ENCODE measurements at places on chromosomes 5 and 9.
A peak's percentile ranks its signal among the peaks of the same experiment; 100 is the strongest.

GRCh38 chr5:80268916-80269315, 13.1 kb upstream of the SERINC5 start:
- no peak for DNase-seq

- no peak for DNase-seq
These were observed 249.3 kb downstream of the DNAH5 start for GRCh38 chr5:13695076-13695712.

DNA sequence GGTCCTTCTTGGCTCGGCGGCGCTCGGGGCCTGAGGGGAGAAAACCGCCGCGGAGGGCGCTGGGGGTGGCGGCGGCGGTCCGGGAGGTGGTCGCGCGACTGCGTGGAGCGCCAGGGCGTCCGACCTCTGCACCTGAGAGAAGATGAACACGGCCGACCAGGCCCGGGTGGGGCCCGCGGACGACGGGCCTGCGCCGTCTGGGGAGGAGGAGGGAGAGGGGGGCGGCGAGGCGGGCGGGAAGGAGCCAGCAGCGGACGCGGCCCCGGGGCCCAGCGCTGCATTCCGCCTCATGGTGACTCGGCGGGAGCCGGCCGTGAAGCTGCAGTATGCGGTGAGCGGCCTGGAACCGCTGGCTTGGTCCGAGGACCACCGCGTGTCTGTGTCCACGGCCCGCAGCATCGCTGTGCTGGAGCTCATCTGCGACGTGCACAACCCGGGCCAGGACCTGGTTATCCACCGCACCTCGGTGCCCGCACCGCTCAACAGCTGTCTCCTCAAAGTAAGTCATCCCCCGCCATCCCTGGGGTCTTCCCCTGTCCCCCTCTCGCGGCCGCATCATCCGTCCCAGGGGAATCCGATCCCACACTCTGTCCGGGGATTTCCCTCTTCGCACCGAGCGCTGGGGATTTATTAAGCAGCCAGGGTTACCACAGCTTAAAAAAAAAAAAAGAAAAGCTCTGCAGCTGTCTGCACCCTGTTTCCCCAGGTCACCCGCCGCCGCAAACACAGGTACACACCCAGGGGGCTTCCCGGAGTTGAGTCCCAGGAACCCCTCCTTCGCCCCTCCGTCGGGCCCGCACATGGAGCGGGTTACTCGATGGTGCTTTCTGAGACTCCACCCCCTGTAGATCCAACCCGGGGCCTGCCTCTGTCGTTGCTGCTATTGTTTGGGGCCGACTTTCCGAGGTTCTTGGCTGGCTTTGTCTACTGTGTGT, at the start of gene GTF3C4:
GTF3C4 (plus strand) TSS at position 8 of the 935 bp plus-strand sequence; CDS start at position 143, 135 bp downstream.
- DNase-seq = peak; percentile 75

DNA sequence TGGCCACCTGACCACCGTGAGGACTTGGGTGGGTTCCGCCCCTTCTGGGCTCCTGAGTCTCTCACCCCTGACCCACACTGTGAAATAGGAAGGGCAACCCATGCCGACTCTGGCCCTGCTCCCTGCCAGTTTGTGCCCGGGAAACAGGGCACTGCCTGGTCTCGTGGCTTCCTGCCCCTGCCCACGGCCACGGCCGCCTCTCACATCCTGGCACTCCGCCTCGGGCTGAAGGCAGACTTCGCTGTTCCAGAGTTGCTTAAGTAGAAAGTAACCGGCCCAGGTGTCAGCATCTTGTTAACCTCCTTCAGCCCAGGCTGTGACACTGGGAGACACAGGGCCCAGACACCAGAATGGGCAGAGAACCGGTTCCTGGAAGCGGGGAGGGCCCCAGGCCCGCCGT, 68.7 kb upstream of the RNU6ATAC start:
- no peak for DNase-seq

GRCh38 chr9:16524078-16524477, 346.4 kb downstream of the BNC2 start:
- no peak for DNase-seq

GRCh38 chr5:138884094-138884493, 9.0 kb upstream of the LRRTM2 start:
- DNase-seq = no peak

GRCh38 chr9:134891053-134891452, 10.4 kb downstream of the FCN2 start:
- DNase-seq = no peak

DNA sequence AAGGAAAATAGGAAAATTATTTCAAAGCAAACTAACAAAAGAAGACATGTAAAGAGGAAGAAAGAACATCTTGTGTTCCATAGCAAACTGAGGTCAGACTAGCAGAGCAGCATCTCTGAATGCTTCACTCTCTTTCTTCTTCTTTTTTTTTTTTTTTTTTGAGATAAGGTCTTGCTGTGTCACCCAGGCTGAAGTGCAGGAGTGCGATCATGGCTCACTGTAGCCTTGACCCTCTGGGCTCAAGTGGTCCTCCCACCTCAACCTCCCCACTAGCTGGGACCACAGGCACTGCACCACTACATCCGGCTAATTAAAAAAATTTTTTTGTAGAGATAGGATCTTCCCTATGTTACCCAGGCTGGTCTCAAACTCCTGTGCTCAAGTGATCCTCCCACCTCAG, 36.6 kb downstream of the MELK start:
- DNase-seq = no peak

- no peak for DNase-seq
These were observed 92.6 kb downstream of the OSMR start for GRCh38 chr5:38938424-38938823.

- no peak for DNase-seq
These were observed 388.0 kb upstream of the ZNF608 start for GRCh38 chr5:125134216-125135081.

DNA sequence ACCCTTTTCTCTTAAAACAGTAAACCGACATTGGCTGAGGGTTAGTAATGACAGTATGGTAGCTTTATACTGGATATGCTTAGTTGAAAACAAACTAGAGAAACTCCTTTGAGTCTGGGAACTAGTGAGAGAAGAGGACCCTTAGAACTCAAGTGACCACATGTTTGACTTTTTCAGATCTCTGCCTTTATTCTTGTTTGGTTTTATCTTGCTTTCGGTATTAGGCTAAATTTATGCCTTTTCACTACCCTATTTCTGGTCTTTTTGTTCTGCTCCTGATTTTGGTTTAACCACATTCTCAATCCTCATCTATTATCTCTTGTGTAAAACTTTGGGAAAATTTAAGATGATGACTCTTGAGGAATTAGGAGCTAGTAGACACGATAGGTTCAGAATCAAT, 11.0 kb downstream of the SNAPC3 start:
- no peak for DNase-seq

GRCh38 chr9:80369641-80370040, 797.9 kb downstream of the TLE4 start:
- no peak for DNase-seq

DNA sequence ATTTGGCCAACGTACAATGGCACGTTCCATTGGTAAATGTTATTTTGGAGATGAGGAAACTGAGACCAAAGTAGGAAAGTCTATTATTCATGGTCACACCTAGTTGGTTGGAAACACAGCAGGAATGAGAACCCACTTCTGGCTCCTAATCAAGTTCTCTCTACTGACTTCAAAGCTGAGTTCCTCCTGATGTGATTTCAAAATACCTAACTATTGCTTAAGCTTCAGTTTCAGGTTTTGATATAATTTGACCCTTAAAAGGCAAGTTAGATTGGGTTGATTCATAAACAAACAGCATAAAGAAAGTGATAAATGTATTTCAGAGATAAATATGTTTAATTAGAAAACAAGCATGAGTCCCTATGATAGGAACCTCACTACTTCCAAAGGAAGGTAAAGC, 312.5 kb downstream of the PARP8 start:
- DNase-seq = no peak

GRCh38 chr5:159936686-159937329, 20.5 kb downstream of the ADRA1B start:
- no peak for DNase-seq

- DNase-seq = no peak
These were observed 51.2 kb upstream of the FCN2 start for GRCh38 chr9:134829356-134829937.

DNA sequence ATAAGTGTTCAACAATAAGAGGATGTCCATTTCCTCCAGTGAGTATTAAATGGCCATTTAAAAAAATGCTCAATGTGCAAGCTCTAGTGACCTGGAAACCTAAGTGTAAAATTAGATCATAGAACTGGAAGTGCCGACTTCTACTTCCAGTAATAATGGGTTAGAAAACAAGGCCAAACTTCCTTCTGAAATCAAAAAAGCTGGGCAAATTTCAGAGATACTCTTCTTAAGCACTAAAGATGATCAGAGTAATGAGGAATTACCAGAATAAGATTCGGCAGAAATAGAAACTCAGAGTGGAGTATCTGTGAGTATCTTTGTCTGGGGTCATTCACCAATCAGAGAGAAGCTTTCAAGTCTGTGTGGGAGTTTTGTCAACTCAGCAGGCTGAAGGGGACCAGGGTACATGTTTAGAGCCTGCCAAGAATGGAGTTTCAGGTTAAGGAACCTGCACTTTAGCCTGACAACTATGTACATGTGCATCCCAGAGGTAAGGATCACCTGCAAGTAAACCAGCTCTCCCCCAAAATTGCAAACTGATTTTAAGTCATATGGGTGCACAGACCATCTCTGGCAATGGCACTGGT, 17.1 kb downstream of the FCN2 start:
- DNase-seq = no peak

DNA sequence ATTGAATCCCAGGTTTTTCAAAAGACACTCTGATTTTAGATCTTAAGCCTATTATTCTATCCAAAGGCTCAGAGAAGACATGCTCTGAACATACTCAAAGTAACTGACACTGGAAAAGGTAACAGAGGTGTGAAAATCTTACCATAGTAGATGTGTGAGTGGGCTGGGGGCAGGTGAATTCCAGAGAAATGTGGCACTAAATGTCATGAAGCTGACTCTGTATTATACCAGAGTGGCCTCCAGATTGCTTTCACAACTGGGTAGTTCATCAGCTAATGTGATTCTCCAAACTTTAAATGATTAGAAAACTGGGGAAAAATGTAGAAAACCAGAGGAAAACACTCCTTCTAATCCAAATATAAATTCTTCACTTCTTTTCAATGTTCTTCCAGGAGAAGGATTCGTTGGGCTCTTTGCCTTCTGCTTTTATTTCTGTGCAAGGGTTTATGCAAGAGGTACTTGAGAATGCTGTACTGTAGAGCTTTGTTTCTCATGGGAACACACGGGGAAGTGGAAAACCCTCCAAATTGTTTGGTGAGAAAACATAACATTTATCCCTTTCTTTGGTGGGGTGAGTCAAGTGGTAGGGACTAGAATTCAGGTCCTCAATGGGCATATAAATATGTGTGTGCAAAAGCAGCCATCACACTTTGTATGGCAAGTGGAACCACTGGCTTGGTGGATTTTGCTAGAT, at the start of gene SCGB3A2:
SCGB3A2 (plus strand) TSS at position 646 of the 694 bp plus-strand sequence. CDS start 93 bp downstream, outside the sequence.
- no peak for DNase-seq

DNA sequence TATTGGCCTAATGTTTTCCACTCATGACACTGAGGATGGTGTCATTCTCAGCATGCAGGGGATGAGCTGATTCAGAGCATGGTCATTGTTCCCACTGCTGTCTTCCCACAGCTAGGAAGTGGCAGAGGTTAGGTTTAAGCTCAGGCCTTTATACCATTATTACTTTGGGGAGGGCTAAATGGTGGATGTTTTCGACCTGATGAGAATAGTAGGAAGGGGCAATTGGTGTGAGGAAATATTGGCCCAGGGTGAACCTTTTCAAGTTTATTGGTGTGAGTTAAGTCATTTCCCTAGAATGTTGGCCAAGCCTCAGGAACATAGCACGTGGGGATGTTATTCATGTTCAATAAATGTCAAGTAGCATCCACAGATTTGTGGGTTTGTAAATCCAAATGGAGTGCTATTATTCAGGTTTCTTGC, 59.6 kb downstream of the ARHGAP26 start:
- no peak for DNase-seq

DNA sequence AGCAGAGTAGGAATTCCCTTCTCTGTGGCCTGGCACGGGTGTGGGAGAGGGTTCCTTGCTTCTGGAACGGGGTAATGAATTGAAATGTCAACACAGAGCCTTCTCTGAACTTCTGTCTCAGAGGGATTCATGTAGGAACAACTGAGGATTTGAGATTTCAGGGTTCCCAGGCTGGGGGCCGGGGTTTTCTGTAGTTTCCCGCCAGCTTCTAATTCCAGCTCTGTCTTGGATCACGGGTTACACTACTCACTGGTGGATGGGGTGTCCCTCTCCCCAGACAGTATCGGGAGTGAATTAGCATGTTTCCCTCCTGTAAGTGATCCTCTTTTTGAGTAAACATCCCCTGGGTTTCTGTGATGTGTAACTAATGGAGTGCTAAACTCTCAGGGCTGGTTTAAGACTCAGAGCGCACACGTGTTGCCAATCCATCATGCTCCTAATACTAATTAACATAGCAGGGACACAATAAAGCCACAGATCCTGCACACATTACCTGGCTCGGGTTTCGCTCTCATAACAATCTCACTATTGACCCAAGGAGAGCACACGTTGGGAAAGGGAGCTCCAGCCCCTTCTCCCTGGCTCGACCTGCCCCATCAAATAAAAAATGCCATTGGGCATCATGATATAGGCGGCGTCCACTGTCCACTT, 18.1 kb upstream of the DMRT2 start:
- no peak for DNase-seq

- DNase-seq = no peak
These were observed 18.0 kb upstream of the ENHO start for GRCh38 chr9:34540827-34541226.

DNA sequence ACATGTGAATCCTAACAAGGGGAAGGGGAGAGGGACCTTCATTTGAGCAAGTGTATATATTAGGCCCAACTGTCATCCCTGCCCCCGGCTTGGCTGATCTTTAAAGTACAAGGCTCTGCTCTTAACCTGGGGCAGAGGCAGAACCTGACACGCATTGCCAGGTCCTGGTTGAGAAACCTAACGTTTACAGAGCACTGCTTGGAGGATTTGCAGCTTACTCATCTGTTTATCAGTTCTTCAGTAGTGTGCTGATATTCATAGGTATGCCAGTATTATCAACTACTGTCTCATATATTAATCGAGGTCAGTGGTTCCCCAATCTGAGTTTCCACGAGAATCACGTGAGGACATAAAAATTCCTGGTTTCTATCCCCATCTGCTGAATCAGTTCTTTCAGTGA, 50.4 kb downstream of the ACO1 start:
- no peak for DNase-seq

- DNase-seq = no peak
These were observed 112.8 kb downstream of the DAPK1 start for GRCh38 chr9:87610200-87611155.

- no peak for DNase-seq
These were observed 144.3 kb upstream of the PRLR start for GRCh38 chr5:35374584-35374983.

DNA sequence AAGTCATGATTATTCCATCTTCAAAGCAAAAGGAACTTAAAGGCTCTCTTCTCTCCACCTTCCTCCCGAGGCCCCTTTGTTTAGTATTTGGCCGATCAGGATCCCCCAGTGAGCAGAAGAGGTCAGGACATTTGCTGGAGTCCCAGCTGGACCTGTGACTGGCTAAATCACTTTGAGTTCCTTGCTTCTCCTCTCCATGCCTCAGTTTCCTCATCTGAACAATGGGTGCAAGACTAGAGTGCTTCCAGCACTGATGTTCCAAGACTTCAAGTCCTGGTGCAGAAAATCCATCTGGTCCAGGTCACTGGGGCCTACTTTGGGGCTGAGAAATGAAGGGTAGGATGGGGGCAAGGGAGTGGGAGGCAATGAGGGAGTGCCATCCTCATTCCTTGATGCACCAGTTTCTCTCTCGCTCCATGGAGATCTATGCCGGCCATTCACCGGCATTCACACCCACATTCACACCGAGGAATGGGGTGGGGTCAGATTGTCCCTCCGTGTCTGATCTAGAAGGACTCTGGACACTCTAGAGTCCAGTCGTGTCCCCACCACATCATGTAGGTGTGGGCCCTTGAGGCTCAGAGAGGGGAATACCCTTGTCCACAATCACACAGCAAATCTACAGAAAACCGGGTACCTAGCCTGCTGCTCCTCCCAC, 38.7 kb upstream of the IL17B start:
- DNase-seq = no peak
